A673 (cell line): ENCODE measurements at places on chromosomes 2 and 18. TPM values are rescaled to one million over a fixed set of nuclear protein-coding genes. Genes with fewer than 3 reads are reported as not detected.

The PCARE gene
- total RNA-seq: not detected in 2 replicates

The CHRNG gene
- not detected in 2 replicates for total RNA-seq

The SERPINB7 gene
- 12.2 and 12.8 TPM in 2 replicates for total RNA-seq

The CABLES1 gene
- total RNA-seq: 7.1 and 7.2 TPM in 2 replicates

The RAPH1 gene
- 28.3 and 29.7 TPM in 2 replicates for total RNA-seq

DNA sequence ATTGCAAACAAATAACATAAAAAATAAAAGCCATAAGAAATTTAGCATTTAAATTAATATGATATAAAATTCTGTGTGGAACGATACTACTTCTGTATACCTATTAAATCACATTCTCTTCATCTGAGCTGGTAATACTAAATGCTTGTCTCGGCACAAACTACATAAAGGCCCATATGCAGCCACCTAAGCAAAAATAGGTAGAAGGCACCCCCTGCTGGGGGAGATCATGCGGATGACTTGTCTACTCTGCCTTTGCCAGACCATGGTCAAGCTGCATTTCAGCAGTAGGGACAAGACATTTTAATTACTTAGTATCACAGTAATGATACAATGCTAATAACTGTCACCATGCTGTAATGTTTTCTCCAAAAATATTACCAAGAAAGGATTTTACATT lies 108.0 kb downstream of the CDH19 start:
- peak; percentile 76 for DNase-seq

DNA sequence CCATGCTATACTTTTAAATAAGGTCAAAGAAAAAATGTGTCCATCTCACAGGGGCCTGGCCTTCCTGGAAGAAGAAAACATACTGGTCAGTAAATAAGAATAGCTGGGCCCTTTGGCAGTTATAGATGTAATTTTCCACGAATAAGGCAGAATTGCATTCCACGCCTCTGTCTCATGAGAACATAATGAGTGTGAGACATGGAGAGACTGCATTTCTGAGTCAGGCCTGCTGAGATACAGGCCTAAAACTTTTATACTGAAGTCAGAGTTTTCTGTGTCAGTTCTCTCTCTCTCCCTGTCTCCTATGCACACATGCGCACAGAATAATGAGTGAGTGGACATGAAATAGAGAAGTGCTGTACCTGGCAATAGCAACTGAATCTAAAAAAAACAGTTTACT lies 20.4 kb upstream of the IL1R1 start:
- no peak for DNase-seq

- DNase-seq: no peak
Observed at GRCh38 chr2:99217929-99218501, 37.0 kb downstream of the MRPL30 start.

- peak; percentile 12 for DNase-seq
Observed at GRCh38 chr2:98601532-98602132, 6.7 kb downstream of the COA5 start.

DNA sequence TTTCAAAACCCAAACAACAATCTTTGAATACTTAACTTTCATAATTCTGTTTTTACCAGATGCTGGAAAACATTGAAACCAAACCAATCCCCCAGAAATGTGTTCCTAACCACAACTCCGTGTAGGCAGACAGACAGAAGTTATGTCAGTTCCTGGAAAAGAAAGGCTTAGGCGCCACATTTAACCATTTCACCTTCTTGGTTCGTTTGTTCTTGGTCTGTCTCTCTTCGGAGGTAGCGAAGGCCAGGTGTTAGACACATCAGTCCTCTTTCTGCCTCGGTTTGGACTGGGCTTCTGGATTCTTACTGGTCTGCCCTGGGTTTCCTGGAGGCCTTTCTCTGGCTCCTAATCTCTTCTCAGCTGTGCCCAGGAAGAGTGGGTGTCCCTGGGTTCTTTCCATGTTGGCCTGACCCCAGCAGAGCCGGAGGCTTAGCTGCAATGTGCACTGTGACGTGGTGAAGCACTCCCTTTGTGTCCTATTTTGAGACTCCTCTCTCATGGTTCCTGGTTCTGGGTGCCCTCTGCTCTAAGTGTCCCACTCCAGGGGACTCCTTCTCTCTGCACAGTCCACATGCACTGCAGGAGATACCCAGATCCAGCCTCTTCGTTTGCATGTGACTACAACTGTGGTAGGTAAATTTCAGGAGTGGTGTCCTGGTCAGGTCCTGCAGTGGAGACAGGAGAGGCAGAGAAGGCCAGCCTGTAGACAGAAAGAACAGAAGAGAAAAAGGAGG lies 23.1 kb upstream of the RAB31 start:
- no peak for DNase-seq

DNA sequence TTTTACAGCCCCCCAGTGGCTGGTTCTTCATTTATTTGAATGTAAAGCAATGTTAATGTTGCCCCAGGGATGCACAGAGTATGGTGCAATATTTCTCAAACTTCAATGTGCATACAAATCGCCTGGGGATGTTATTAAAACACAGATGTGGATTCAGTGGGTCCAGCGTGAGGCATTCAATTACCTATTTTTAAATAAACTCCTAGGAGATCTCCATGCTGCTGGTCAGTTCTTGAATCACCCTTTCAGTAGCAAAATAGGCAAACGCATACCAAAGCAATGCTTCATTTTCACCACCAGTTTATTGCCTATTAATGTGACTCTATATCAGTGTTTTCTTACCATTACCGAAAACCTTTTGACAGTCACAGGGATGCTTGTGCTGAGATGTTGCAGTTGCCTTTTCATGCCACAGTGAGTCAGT lies 530.7 kb downstream of the CBLN2 start:
- peak; percentile 35 for DNase-seq

- no peak for DNase-seq
Observed at GRCh38 chr2:26636935-26637334, 4.2 kb downstream of the CIB4 start.

DNA sequence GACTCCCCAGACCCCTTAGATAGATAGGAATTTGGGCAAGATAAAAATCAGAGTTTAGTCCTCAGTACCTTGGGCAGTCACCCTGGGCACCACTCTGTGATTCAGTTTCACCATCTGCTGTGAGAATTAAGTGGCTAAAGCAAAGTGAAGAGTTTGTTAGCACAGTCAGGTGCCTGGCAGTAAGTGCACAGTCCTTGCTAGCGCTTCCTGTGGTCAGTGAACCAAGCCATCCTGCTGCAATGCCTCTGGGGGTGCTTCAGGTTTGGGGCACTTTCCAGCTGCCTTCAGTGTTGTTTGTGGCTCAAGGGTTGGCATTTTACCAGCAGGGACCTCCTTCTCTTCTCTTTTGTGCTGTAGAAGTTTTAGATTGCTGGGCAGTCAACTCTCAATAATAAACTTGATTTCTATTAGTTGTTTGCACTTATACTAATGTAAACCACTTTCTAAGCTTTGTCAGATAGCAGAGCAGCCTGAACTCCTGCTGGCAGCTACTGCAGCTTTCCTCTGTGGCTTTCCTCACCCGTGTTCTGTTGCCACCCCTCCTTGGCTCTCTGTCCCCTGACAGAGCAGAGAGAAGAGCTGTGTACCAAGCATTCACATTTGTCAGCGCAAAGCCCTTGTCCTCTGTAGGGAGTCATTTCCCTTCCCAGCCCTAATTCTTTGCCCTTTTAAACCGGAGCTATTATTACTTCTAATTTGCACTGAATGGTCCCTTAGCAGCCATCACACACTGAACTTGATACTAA lies 48.4 kb upstream of the RMP24 start:
- no peak for DNase-seq

- peak; percentile 67 for DNase-seq
Observed at GRCh38 chr2:198374375-198375082, 570.1 kb downstream of the PLCL1 start.

DNA sequence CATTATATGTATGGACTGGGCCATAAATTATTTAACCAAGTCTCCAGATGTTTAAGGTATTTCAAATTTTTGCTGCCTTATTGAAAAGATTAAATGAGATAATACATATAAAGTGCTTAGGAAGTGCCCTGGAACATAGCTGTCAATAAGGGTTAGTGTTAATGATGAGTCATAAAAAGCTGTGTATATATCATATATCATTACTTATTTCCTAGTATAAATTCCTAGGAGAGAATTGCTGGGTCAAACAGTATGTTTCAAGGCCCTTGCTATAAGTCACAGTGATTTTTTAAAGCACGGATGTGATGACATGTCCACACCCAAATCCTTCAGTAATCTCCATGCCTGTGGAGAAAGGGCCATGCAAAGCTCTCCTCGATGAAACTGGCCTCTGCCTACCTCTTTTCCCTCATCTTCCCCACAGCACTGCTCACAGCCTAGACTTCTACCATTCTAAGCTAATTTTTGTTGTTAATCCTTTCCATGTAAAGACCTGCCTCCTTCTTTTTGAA lies 8.5 kb downstream of the ZNF2 start:
- no peak for DNase-seq

- DNase-seq: no peak
Observed at GRCh38 chr2:112912403-112912802, 1.4 kb downstream of the IL37 start.

DNA sequence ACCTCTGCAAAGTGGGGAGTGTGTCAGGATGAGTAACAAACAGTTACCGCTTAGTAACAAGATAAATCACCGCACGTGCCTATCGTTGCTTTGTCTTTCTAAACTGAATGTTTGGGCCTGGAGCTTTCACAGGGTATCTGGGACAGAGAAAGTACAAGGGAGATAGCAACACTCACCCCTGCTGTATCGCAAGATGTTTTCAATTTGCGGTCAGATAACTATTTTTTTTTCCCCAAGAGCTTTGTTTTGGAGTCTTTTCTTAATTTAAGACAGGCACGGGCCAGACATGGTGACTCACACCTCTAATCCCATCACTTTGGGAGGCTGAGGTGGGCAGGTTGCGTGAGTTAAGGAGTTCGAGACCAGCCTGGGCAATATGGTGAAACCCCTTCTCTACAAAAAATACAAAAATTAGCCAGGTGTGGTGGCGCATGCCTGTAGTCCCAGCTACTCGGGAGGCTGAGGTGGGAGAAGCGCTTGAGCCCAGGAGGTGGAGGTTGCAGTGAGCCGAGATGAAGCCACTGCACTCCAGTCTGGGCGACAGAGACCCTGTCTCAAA lies 146.6 kb downstream of the GBX2 start:
- DNase-seq: peak; percentile 8

DNA sequence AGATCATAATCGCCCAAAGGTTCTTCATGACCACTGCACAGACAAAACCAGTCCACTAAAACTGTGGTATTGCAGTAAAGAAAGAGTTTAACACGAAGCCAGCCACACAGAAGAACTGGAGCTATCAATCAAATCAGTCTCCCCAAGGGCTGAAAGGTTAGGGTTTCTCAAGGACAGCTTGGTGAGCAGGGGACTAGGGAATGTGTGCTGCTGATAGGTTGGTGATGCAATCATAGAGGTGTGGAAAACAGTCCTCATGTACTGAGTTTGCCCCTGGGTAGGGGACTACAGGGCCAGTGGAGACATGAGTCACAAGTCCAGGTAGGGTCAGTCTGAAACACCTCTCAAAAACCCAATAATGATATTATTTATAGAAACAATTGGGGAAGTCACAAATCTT lies 27.3 kb upstream of the FEZ2 start:
- no peak for DNase-seq

DNA sequence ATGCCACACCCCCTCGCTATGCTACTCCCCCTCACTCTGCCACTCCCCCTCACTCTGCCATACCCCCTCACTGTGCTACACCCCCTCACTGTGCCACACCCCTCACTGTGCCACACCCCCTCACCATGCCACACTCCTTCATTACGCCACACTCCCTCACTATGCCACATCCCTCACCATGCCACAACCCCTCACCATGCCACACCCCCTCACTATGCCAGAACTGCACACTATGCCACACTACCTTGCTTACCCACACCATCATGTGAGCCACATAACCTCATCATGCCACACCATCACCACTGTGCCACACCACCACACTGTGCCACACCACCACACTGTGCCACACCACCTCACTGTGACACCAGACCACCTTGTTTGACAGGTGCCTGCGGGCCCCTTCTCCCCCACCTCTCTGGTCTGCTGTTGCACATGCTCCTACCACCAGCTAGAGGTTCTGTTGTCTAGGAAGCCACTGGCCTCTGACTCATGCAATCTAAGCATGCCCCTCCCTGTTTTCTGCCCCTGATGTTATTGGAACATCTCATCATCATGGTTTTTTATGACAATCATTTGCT lies 22.0 kb downstream of the MARCHF4 start:
- no peak for DNase-seq

DNA sequence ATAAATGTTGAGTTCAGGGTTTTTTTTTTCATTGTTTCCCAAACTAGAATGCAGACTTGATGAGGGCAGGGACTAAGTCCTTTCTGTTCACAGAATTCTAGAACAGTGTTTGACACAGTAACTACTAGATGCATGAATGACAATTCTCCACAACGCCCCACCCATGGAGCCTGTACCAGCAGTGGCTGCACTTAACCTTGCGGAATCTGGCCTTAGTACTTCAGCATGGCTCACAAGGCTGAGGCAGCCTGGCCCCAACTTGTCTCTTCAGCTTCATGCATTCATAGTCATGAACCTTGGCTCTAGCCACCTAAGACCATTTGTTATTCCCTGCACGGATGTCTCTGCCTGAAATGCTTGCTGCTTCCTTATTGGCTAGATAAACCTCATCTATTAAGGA lies 29.5 kb upstream of the MSGN1 start:
- no peak for DNase-seq

- peak; percentile 17 for DNase-seq
Observed at GRCh38 chr2:161170377-161170776, 10.1 kb downstream of the TANK start.

GRCh38 chr18:48165111-48165866 lies 234.8 kb upstream of the SMAD2 start:
- no peak for DNase-seq

DNA sequence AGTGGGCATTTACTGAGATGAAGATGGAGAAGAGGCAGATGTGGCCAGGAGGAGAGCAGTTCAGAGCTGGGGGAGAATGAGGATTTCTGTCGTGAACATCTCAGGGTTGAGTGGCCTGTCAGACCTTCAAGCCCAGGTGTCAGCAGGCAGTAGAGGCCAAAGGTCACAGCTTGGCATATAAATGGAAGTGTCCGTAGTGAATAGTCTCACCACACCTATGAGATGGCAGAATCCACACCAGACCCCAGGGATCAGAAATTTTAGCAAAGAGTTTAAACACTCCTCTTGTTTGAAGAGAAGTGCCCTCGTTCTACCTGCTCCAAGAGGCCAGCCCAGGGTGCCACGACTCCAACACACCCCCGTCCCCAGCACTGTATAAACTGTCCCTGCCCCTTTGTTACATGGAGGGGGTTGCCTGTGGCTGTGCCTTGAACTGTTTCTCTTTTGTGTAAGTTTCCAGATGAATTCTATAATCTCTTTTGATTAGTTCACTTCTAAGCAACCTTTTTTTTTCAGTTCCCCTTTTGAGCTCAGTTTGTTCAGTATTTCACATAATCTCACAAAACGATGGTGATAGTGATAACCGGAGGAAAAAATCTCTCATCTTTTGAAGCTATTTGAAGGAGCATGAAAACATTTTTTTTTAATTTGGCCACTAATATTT lies 69.0 kb upstream of the TTC39C start:
- DNase-seq: no peak
